Esophagus squamous epithelium (tissue), 5 donors: ENCODE measurements at places on chromosomes 4 and X. TPM values are rescaled to one million over a fixed set of nuclear protein-coding genes. Genes with fewer than 3 reads are reported as not detected.

- no peak for DNase-seq
These were observed 1328.3 kb downstream of the C4orf33 start for GRCh38 chr4:130424211-130424610.

DNA sequence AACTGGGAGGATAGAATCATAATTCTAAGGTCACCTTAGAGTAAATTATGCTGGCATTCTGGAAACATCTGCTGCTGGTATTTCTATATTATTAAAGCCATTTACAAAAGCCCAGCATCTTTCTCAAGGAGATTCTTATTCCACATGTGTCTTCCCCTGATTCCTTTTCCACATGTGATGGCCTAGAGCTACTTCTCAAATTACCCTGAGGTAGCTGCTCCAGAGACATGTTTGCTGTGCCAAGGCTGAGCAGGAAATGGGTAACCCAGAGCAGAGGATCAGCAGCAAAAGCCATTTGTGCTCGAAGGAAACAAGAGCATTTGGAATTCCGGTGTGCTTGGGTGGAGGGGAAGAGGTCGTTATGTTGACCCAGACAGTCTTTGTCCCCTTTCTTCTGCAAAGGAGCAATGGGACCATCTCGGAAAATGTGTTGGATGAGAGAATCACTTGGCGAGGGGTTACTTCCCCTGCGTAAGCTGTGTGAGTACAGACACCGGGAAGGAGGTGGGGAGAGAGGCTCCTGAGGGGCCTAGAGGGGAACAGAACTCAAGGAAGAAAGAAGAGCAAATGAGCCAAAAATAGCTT, 24.6 kb downstream of the TSC22D3 start:
- DNase-seq: no peak

DNA sequence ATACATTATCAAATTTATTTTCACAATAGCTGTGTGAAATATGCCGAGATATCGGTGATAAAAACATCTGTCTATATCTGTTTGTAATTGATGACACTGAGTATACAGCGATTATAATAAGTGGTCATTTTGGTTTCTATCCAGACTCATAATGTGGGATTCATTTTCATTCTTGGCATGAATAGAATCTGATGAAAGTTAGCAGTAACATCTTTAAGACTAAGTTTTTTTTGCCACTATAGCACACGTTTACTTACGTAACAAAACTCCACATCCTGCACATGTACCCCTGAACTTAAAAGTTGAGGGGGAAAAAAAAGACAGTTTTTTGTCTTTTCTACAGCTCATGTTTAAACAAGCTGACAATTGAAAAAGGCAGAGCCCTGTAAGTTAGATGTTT, 86.4 kb downstream of the PPA2 start:
- no peak for DNase-seq

DNA sequence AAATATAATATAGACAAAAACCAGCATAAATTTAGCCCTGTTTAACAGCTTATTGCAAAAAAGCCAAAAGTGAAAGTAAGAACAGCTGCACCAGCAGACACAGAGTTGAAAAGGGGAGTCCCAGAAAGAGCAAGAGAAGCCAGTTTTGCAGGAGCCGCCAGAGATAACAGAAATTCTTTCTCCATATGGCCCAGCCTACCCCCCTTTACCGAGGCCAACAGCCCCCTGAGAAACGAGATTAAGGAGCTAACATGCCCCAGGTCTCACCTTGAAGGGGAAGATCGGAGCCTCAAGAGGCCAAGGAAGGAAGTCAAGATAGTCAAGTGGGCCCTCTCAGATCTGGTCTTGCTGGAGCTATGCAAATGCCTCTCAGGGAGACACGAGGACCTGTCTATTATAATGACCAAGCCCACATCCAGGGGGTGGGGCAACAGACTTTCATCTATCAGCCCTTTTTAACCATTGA, 4.8 kb downstream of the ACOX3 start:
- DNase-seq: no peak

GRCh38 chr4:48375651-48376304, 34.4 kb downstream of the SLAIN2 start:
- no peak for DNase-seq

DNA sequence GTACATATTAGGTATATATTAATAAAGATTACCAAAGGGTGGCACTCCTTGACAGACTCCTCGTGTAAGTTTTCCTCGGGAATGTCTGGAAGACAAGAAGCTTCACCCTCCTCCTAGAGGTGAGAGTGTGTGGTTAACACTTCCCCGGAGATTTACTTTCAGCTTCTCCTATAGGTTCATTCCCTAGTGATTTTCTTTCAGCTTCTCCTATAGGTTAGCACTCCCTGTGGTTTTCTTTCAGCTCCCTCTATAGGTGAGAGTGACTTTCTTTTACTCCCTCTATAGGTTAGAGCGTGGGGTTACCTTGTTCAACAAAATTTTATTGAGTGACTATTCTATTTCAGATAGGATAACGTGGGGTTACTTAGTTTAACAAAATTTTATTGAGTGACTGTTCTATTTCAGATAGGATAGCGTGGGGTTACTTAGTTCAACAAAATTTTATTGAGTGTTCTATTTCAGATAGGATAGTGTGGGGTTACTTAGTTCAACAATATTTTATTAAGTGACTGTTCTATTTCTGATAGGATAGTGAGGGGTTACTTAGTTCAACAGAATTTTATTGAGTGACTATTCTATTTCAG, 106.0 kb upstream of the PLAC1 start:
- no peak for DNase-seq

DNA sequence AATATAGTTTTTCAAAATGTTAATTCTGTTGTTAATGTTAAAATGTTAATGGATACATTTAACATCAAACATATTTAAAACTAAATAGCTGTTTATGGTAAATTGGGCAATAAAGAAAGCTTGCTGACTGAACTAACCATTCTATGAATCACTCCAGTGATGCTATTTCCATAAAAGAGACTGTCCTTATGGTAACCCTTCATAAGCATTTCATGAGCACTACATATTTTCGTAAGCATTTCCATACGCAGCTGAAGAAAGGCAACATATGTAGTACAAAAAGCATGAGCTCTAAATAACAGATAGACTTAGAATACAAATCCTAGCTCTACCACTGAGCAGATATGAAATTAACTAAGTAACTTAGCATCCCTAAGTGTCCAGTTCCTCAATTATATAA, 188.9 kb downstream of the COL25A1 start:
- DNase-seq: no peak

DNA sequence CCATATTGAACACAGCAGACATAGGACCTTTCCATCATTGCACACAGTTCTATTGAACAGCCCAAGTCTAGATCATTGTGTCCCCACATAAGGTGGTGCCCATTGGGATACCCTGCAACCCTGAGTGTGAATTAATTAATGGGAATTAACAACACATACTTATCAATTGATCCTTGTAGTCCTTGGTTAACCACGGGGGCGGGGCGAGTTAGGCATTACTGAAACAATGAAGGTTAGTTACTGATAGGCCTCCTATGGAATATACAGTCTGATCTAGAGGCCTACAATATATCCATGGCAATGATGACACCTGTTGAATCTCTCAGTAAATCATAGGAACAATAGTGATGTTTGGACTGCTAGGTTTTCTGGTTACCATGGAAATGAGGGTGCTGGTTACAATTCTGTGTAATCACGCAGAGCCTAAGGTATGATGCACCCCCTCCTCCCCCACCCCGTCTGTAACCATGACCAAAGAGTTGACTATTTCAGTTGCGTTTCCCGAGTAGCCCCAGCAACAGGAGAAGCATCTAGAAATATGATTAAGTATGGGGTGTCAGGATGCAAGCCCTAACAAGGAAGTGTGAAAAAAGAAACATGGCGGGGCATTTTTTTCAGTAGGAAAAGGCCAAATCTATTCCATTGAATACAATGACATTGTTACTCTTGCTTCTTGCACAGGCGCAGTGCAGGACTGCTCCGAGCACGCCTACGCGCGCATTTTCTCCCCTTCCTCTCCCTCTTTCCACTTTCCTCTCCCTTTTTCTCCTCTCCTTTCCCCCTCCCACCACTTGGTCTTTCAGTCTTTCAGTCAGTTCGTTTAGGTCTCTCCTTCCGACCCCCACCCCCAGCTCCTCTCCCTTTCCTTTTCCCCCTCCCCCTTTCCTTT, 677 bp upstream of the NONO start:
- DNase-seq: no peak

GRCh38 chrX:47933946-47934345, 69.8 kb downstream of the ZNF182 start:
- no peak for DNase-seq

GRCh38 chrX:144918936-144919335, 328.4 kb upstream of the SPANXN1 start:
- DNase-seq: no peak

BEX1 gene
- not detected for total RNA-seq

ADH6 gene
- total RNA-seq: not detected

STX18 gene
- 10.5 TPM for total RNA-seq
